ENCODE measurements at places on chromosomes 13 and 19.
A peak's percentile ranks its signal among the peaks of the same experiment; 100 is the strongest.

DNA sequence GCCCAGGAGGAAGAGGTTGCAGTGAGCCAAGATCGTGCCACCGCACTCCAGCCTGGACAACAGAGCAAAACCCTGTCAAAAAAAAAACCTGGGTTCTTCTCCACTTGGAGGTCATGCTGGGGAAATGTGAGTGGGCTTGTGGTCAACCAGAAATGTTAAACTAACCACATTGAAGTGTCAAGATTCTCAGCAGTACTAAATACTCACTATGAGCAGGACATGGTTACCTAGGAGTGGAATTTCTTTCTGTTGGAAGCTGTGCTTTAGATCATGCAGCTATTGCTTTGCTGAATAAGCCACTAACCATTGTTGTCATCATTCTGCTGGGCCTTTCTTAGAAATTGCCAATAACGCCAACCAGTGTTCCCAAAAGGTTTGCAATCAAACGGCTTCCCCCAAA lies 253.3 kb upstream of the TSHZ3 start:
- DNase-seq, result no peak

DNA sequence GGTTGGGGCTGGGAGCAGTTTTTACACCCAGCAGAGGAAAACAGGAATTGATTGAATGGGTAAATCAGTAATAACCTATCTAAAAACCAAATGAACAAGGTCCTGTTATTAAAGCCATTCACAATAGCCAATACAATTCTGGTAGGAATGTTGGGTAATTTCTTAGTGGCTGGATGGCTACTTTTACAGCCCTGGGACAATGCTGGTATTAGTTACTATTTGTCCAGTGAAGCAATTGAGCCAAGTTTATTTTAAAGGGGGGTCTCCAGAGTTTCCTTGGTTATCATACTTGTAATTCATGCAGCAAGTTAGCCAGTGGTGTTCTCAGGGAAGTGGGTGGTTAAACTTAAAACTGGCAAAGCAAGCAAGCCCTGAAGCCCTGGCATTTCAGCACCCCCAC lies 92.3 kb upstream of the STARD13 start:
- no peak for DNase-seq

DNA sequence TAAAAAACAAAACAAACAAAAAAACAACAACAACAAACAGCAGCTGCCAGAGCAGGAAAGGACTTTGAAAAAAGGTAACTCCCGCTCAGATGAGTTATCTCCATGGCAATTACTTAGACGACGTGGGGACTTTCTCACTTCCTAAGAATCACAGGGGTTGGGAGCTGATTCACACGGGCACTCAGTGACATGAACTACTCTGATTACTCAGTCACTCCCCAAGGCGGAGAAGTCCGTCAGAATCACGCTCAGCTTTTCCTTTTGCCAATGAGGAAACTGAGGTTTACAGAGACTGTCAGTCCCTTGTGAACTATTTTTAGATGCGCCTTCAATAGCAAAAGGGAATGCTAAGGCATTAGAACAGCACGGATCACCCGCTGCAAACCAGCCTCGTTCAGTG lies 32.3 kb upstream of the MATK start:
- DNase-seq, result peak; percentile 80

DNA sequence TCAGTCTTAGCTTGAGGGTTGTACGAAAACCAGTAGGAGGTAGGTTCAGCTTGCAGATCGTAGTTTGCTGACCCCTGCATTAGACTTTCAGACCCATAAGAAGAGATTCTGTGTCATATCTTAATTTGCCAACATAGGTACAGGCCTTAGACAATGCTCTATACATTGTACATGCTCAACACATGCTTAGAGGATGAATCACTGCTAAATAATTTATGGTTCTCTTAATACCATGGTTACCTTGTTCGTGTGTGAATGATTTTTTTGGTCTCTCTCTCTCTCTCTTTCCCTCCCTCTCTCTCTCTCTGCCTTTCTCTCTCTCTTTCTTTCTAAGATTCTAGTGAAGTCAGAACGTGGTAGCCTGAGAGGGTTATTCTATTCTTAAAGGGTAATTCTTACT lies 112.2 kb downstream of the FGF14 start:
- DNase-seq, result no peak

DNA sequence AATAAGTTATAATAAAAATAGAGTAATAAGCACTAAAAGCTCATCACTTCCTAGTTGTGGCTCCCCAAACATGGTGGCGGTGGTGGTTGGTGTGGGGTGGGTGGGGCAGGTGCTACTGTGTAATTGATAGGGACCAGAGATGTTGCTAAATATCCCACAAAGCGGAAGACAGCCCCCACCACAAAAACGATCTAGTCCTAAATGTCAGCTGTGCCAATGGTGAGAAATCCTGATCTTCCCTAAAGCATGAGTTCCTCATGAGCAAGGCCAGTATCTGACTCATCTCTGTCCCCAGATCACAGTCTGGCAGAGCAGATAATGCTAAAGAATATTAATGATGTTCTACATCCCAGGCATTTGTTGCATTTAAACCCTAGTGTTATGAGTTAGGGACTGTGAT lies 1.9 kb upstream of the EDDM13 start:
- DNase-seq, result peak; percentile 18

DNA sequence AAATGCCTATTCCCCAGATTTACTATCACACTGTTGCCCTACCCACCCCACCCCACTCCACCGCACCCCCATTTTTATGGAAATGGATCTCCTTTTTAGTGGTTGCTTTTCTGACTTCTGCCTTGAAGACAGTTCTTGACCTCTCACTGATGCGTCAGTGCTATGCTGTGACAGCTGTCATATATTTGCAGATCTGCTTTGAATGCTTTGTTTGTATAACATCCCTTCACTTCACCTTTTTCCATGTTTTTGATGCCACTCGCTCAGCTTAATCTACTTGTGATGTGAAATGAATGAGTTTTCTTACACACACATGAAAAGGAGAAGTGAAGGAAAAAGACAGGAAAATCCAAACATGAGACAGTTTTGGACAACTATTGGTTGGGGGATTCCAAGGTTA lies 731.0 kb downstream of the SLITRK6 start:
- no peak for DNase-seq

DNA sequence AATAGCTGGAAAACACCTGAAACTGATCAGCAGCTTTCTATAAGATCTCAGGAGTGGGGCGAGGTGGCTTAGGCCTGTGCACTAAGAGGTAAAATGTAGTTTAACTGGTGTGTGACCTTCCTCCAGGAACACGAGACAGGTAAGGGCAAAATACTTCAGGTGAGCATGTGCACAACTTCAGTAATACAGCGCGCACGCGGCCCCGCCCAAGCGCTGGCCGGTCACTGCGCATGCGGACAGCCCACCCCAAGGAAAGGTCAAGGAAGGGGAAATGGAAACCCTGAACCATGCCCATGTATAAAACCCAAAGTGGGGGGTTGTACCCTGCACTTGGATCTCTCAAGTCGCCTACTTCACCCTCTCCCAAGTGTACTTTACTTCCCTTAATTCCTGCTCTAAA lies 49.4 kb upstream of the ARHGEF7 start:
- no peak for DNase-seq

- peak; percentile 2 for DNase-seq
Observed at GRCh38 chr13:108834193-108834592, 204.8 kb downstream of the MYO16 start.

GRCh38 chr19:19526581-19527370 lies 1.9 kb upstream of the YJEFN3 start:
- DNase-seq, result no peak

- no peak for DNase-seq
Observed at GRCh38 chr19:29625186-29625651, 19.1 kb downstream of the POP4 start.

- no peak for DNase-seq
Observed at GRCh38 chr13:58630794-58631193, 999.2 kb downstream of the PCDH17 start.

GRCh38 chr19:14555918-14556661 lies 15.8 kb downstream of the NDUFB7 start:
- peak; percentile 39 for DNase-seq

DNA sequence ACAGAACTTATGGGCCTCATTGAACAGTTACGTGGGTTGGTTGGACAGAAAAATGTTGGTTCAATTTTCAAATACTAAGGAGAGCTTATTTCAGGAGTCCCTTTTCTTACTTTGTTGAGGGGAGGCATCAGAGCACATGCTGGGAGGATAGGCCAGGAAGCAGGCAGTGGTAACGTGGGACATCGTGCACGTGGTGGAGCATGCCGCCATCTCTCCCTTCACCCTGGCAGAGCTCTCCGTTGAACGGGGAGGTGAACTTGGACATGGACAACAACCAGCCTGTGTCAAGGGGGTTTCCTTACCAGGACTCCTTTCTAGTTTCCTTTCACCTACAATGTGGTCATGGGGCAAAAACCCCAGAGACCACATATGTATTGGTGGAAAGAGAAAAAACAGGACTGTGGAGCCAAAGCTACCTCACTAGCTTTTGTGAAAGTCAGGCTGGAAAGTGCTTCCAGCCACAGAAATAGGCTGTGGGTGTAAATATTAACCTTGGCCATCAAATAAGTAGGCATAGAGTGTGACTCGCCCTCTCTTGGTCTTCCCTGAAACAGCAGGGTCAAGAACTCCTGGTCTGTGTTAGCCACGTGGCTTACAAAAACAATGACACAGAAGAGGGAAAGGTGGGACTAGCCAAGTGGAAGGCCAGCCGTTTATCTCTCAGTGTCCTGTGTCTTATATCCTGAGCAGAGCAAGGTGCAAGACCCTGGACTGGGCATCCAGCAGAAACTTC lies 14.4 kb downstream of the MICOS13 start:
- peak; percentile 76 for DNase-seq

- DNase-seq, result no peak
Observed at GRCh38 chr13:51321836-51322235, 17.7 kb upstream of the SERPINE3 start.

- DNase-seq, result no peak
Observed at GRCh38 chr13:26050568-26051230, 1.1 kb downstream of the SHISA2 start.

GRCh38 chr19:39390451-39390750 lies 505 bp downstream of the PAF1 start:
- DNase-seq, result no peak

DNA sequence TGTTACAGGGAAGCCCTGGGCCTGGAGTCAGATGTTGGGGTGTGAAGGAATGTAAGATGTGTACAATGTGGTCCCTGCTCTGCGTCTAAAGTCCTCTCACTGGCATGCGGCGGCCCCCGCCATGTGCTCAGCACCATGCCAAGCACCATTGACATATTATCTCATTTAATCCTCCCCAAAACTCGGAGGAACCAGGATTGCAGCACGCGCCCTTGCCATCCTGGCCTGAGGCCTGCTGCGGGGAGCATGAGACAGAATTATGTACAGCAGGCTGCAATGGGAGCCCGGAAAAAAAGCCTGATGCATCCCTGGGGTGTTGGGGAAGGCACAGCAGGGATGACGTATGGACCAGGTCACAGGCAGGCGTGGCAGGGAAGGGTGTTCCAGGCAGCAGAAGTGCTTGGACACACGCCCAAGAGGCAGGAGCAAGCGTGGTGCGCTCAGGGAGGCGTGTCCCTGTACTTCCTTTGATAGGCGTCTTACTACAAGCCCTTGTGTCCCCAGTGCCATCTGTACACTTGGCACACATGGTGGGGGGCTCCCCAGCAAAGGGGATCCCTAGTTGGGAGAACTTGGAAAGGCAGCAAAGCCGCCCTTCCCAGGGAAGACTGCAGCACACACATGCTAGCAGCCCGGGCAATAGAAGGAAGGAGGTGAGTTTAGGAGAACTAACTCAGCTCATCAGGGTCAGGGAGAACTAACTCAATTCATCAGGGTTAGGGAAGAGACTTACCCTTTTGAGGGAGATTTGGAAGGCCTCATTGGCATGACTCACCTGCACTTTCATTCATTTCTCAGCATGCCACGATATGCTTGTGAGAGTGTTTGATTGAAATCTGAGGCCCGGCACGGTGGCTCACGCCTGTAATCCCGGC lies 3.4 kb downstream of the EVI5L start:
- peak; percentile 16 for DNase-seq

- DNase-seq, result peak; percentile 44
Observed at GRCh38 chr13:21047591-21048282, 13.6 kb downstream of the LATS2 start.

GRCh38 chr13:21139374-21139773 lies 37.0 kb downstream of the SKA3 start:
- DNase-seq, result no peak

- DNase-seq, result no peak
Observed at GRCh38 chr13:107941345-107942029, 273.8 kb downstream of the LIG4 start.

DNA sequence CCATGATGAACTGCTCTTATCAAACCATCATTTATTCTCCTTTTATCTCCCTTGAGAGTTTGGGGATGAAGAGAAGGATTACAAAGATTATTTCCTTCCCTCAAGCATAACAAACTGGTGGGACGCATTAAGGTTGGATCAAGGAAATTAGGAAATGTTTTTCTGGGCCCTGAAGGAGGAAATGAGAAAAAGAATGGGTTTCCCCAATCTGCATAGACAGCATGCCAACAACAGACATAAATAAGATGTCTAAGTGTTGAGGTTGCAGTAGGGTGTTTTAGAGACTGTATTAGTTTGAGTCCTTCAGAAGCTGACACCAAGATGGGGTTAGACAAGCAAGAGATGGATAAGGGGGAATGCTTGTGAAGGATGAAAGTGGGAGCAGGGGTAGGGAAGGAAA lies 7.3 kb downstream of the EPSTI1 start:
- DNase-seq, result no peak

DNA sequence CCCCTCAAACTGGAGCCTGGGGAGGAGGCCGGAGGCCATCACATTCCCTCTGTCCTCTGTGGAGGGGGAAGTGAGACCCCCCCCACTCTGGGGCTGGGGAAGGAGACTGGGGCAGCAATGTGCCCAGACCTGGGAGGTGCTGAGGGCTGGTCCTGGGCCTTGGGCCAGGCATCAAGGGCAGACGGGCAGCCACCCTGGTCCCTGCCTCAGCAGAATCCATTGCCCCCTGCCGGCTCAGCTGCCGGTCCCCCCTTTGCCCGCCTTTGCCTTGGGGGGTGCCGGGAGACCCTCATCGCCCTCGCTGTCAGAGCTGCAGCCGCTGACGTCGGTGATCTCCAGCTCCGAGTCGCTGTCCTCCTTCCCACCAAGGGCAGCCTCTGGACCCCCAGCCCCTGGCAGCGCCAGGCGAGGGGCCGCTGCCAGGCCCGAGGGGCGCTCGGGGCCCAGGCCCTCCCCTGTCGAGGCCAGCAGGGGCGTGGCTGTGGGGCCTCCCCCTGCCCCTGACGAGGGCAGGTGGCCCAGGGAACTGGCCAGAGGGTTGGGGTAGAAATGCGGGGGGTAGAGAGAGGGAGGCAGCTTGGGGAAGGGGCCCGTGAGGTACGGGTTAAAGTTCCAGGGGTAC lies 20.1 kb downstream of the ERFL start:
- no peak for DNase-seq

- no peak for DNase-seq
Observed at GRCh38 chr19:35262101-35262761, 6.5 kb upstream of the USF2 start.

GRCh38 chr13:51844862-51845573 lies at the start of gene TMEM272:
Gene TMEM272, minus strand, starts transcription at chr13:51845177. Its CDS starts 6,647 bp downstream, at chr13:51838530.
- DNase-seq, result peak; percentile 40

- DNase-seq, result no peak
Observed at GRCh38 chr19:51905206-51905605, 389 bp upstream of the ZNF649 start.

- peak; percentile 52 for DNase-seq
Observed at GRCh38 chr19:46537136-46538097, 41.8 kb upstream of the PNMA8B start.
